ENCODE measurements at places on chromosomes 5 and 9. TPM values are rescaled to one million over a fixed set of nuclear protein-coding genes. Genes with fewer than 3 reads are reported as not detected.

The CD72 gene
- total RNA-seq, result 8.1 TPM

The QRFP gene
- not detected for total RNA-seq

The ENDOG gene
- total RNA-seq, result 23.3 TPM

DNA sequence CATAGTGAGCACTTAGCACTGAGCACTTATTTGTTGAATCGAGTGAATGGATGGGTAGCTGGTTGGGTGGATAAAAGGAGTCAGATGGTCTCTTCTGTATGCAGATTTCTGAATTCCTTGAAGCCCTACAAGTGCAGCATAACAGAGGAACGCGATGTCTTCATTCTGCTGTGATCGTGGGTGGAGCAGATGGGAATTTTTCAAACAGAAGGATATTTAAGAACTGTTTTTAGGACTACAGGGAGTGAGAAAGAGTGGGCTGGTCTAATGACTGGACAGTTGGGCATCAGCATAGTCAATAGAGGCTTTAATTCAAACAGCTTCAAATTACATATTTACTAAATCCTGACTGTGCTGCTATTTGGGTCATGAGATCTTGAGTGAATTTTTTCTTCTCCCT lies 253.2 kb downstream of the CEMIP2 start:
- DNase-seq, result no peak
- no peaks in the 10 kb centered on the region for H3K4me1 ChIP-seq
- no peak overlapping the region for H3K4me3 ChIP-seq
- H3K27me3 ChIP-seq, result peaks cover 8% of the 10 kb centered on the region

GRCh38 chr9:116350213-116350612 lies 196.6 kb downstream of the PAPPA start:
- no peaks in the 10 kb centered on the region for H3K27me3 ChIP-seq
- no peak overlapping the region for H3K27ac ChIP-seq
- DNase-seq, result no peak
- H3K36me3 ChIP-seq, result no peaks in the 10 kb centered on the region
- H3K4me3 ChIP-seq, result no peak overlapping the region

GRCh38 chr5:95590880-95591279 lies 29.0 kb upstream of the GPR150 start:
- peaks cover 20% of the 10 kb centered on the region for H3K4me1 ChIP-seq
- no peaks in the 10 kb centered on the region for H3K36me3 ChIP-seq
- H3K27me3 ChIP-seq, result no peaks in the 10 kb centered on the region
- no peak overlapping the region for H3K4me3 ChIP-seq
